ENCODE measurements at places on chromosomes 12 and 14. TPM values are rescaled to one million over a fixed set of nuclear protein-coding genes. Genes with fewer than 3 reads are reported as not detected.

- no peak for DNase-seq
Measured at GRCh38 chr14:55583942-55584468, 4.0 kb downstream of the KTN1 start.

The RNASE1 gene
- polyA plus RNA-seq: 237 TPM

The PMEL gene
- polyA plus RNA-seq: 1.3 TPM

DNA sequence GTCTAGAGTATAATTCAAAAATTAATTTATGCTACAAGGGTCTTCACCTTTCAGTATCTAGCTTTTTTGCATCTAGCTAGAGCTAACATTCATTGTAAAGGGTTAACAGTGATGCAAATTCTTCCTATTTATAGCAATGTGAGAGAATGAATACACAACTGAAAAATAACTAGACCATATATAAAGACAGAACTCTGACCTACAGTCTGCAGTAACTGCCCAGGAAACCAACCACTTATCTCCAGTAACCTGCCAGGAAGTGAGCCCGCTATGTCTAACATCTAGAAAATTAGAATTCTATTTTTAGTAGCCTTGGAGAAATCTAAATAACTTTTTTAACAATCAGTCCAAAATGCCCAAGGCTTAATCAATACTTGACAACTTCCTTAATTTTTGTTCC lies 1021.9 kb downstream of the LRFN5 start:
- no peak for DNase-seq

DNA sequence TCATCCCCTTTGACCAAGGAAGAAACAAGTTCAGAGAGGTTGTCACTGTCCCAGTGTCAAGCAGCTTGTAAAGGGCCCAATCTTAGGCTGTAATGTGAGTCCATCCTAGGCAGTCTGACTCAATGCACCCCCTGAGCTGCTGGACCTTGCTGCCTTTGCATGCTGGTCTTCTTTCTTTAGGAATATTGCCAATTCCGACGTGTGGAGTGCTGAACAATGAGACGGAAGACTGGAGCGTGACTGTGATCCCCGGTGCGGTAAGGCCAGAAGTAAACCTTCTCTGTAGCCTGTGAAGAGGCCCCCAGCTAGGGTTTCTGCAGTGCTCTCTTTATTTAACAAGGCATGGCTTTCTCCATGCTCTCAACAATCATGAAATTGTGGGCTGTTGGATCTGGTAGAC lies 963 bp downstream of the TCTN2 start:
- no peak for DNase-seq

DNA sequence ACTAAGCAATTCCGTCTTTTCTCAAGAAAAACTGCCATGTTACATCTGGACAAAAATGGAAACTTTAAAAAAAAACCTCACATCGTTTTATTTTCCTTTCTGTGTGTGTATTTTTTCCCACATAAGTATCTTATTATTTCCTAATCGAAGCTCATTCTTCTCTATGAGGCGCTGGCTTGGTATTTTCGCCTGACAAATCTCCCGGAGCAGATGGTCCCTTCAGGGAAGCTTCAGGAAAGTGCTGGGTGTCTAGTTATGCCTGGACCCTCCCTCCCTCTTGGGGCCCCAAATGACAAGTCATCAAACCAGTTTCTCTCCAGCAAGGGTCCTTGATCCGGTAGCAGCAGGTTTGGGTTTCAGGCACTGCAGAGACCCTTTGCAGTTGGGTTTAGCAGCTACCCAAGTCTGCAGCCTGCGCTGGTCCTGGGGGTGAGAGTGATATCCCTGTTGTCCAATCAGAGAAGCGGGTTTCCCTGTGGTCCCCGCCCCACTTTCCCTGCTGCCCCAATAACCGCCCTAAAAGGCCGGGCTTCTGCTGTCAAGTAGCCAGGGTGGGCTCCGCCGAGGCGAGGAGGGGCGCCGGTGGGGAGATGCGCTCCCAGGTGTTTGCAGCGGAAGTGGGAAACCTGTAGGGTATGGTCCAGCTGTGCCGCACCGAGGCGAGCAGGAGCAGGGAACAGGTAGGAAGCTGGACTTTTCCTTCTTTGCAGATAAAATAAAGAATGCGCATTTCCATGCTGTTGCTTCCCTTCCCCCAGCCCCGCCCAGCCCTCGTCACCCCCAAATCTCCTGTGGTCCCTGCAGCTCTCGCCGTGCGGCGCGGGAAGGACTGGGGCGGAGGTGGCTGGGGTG lies at the start of gene CNTN1:
CNTN1 (plus strand) TSS at position 527 of the 852 bp plus-strand sequence.
- no peak for DNase-seq

GRCh38 chr12:62429457-62429856 lies 37.2 kb upstream of the MON2 start:
- DNase-seq: no peak

The CLEC1A gene
- polyA plus RNA-seq: 3.4 TPM

- no peak for DNase-seq
Measured at GRCh38 chr12:15336768-15337553, 14.7 kb downstream of the PTPRO start.

- DNase-seq: no peak
Measured at GRCh38 chr14:94112513-94113063, 2.1 kb downstream of the IFI27 start.

The PLA2G1B gene
- polyA plus RNA-seq: 7.0 TPM

- DNase-seq: no peak
Measured at GRCh38 chr12:81874166-81874565, 115.0 kb upstream of the PPFIA2 start.

The FOXG1 gene
- polyA plus RNA-seq: not detected
